ENCODE measurements at places on chromosomes 5 and 9. TPM values are rescaled to one million over a fixed set of nuclear protein-coding genes. Genes with fewer than 3 reads are reported as not detected.
A peak's percentile ranks its signal among the peaks of the same experiment; 100 is the strongest.

- no peak for DNase-seq
Measured at GRCh38 chr5:156135531-156135930, 191.4 kb upstream of the SGCD start.

DNA sequence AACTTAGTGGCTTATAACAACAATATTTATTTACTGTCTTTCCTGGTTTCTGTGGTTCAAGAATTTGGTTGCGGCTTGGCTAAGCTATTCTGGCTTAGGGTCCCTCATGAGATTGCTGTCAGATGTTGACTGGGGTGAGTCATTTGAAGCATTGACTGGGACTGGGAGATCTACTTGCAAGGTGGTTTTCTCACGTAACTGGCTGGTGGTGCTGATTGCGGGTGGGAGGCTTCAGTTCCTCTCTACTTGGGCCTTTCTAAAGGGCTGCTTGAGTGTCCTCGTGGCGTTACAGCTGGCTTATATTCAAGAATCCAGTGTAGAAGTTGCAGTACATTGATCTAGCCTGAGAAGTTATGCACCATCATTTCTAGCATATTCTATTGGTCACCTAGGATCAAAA, 218.5 kb upstream of the ELAVL2 start:
- DNase-seq: no peak

DNA sequence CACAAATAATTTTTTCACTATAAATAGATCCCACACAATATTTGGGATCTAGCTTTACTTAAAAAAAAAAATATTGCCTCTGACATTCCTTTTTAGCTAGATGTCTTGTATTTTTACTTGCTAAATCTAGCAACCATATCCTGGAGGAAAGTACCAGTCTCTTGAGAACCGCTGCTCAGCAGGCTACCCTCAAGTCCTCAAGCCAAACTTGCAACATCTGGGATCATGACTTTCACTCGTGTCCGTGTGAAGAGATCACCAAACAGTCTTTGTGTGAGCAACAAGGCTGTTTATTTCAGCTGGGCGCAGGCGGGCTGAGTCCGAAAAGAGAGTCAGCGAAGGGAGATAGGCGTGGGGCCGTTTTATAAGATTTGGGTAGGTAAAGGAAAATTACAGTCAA, 180.3 kb upstream of the FER start:
- no peak for DNase-seq

DNA sequence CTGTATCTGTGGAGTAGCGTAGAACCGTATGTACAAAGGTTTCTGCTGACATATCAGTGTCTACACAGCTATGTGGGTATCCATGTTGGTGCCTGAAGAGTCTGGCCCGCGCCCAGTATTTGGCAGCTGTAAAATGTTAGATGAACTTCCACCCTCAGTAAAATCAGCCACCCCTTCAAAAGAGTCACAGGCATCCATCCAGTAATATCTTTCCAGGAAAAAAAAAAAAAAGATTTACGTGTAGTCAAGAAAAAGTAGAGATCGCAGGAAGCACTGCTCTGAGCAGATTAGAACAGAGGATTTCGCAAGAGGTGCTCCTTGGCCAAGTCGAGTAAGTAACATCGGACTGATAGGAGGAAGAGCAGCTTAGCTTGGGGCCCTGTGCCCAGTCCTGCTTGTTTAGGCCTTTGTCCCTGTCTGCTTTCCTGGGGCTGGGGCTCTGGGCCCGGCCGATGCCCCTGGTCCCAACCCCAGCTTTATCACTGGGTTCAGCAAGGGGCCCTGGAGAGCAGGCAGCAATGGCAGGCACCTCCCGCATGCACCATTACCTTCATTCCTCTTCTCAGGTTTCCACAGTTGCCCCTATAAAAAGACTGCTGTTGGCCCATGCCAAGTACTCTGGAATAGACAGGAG, 21.2 kb downstream of the DAPK1 start:
- no peak for DNase-seq

DNA sequence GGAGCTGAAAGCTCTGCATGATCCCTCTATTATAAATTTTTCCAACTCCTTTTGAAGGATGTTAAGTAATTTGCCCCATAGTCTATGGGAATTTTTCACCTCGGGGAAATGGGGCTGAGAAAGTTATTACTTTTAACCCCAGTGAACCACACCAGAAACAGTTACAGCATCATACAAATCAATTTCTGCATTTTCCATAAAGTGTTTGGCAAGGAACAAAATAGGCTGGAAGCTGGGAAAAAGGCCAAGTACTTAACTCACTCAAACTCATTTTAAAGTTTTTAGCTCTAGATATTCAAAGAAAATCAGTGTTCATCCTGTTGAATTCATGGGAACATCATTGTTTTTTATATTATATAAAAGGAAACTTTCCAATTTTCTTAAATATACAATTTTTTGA, 160.9 kb downstream of the SH3GL2 start:
- no peak for DNase-seq

DNA sequence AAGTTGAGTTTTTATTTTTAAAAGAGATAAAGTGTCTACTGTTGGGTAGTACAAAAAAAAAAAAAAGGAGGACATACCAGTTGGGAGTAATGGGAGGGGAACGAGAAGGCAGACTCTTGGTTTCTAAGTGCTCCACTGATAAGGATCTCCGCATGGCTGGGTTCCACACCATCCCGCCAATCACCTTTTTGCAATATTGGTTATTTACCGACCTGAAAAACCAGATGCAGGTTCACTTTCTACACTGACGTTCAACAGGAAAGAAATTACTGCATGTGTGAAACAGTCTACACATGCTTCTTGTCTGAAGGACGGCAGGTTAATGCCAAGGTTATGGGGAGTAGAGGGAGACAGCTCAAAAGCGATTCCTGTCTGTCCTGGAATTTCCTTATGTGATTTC, 75.5 kb downstream of the PTPN3 start:
- no peak for DNase-seq

Gene ADRB2
- total RNA-seq: 0.36 TPM

- DNase-seq: no peak
Measured at GRCh38 chr9:8365466-8366160, 566.0 kb upstream of the DMAC1 start.

Gene PITX1
- total RNA-seq: 0.87 TPM

DNA sequence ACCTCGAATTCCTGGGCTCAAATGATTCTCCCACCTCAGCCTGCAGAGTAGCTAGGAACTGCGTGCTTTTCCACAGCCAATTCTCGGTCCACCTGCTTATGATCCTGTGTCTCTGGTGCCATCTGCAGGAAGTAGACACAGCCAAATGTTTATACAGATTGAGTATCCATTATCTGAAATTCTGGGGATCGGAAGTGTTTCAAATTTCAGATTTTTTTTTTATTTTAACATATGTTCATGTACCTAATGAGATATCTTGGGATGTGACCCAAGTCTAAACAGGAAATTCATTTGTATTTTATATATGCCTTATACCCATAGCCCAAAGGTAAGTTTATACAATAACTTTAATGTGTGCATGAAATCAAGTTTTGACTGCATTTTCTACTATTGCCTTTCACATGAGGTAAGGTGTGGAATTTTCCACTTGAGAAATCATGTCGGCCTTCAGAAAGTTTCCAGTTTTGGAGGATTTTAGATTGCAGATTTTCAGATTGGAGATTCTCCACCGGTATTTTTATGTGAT, 89.5 kb downstream of the ESM1 start:
- DNase-seq: peak; percentile 21

- DNase-seq: no peak
Measured at GRCh38 chr5:138981586-138981985, 106.5 kb upstream of the LRRTM2 start.

DNA sequence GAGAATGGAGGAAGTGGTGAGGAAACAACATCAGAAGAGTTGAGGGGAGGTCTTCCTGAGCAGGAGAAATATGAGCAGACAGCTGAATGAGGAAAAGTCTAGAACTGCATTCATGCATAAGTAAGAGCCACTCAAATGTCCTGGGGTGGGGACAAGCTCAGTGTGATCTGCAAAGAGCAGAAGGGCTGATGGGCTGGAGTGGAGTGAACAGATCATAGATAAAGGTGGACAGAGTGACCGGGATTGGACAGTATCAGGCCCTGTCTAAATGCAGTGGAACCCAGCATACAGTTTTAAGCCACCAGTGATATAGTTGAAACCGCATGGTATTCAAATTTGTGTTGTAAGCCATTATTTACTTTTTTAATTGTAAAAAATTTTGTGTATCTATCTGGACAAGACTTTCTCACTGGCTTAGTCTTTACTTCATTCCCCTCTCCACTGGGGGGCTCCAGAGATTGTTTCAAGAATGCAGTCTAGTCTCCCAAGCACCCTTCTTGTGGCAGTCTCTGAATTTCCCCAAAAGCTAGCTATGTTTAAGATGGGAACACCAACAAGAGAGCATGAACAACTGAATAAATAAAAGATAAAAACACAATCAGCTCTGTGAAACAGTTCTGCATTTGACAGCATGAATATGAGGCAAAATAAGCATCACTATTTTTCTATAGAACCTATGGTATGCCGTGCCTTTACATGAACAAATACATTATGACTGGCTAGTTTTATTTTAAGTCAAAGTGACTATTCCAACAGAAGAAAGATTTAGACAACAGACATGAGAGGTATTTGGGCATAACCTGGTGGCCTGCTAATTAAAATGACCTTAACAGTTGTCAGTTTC, 10.7 kb upstream of the STK32A start:
- DNase-seq: peak; percentile 49

Gene WWC1
- 1.1 TPM for total RNA-seq

Gene ANKRD18B
- 0.41 TPM for total RNA-seq

All from endothelial cell (in vitro differentiated cells).